ENCODE measurements at places on chromosomes 7 and 10.

GRCh38 chr7:90455163-90456030, 14.0 kb upstream of the PTTG1IP2 start:
- DNase-seq = peak; percentile 73

DNA sequence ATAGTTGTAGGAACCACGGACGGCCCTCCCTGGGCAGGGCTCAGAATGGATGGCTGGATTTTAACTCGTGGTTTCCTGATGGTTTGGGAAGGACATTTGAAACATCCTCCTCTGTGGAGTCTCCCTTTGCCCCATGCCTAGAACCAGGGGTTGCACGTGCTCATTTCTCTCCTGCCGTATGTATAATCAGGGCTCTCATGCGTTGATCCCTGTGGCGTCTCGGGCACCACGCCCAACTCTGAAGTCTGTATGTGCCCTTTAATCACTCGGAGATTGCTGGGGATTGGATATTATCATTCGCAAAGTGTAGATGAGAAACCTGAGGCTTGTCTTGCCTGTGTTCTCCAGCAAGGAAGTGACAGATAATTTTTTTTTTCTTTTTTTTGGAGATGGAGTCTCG, 257.1 kb downstream of the CAMK1D start:
- DNase-seq = no peak

DNA sequence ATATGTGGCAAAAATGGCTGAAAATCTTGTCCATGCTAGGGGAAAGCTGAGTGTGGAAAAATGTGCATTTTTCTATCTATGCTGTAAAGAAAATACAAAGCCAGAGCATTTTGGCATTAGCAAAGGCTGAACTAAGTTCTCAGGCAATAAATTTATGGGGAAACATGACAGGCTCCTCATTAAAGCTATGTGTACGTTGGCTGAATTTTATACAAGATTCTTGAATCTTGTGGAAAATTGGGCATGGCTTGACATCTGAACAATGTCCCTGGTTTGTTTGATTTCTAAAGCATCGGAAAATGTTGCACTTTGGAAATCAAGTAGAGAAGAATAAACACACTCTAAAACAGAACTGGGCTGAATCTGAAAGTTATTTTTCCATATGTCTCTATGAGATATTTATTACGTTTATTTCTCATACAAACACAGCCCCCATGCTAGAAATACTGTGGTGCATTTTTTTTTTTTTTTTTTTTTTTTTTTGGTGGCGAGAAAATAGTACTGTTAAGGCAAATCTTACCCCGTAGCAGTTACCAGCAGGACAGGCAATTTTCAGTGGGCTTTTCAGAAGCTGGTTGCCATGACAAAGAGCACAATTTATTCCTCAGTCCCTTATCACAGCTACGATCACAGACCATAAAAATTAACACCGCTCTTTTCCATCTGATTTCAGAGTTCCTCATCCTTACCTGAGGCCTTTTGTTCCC, 16.9 kb downstream of the CPA1 start:
- DNase-seq = no peak

DNA sequence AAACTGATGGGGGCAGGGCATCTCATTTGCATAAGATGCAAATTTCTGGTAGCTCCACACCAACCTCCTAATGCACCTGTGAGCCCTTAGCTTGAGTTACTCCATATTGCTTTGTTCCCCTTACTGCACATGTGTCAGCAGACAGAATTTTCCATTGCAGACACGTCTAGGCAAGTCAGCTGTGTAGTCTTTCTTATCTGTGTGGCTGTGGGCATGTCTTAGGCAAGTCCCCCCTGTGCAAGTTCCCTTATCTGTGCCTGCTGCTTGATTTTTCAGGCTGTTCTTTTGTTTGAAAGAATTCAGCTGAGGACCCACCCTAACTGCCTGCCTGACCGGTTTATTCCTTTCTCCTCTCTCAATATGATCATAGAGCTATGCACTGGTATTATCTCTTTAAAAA, 28.5 kb upstream of the TRIM24 start:
- no peak for DNase-seq

GRCh38 chr10:120989279-120989678, 138.1 kb downstream of the WDR11 start:
- DNase-seq = no peak
